KBM-7 (cell line): ENCODE measurements at places on chromosomes 3 and 15.

DNA sequence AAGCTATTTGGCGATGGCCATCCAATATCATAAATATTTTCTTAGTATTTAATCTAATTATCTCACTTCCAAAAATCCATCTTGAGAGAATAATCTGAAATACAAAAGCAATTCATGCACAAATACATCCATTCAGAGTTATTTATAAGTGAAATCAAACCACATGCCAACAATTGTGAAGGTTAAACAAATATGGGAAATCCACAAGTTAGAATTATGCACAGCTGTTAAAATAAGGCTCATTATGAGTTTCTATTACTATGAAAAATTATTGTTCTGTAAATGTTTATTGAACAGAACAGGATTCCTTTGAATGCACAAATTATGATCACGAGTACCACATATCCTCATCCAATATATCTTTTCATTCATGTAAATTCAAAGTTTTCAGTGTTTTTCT, 267.7 kb downstream of the PLOD2 start:
- DNase-seq, result no peak

- no peak for DNase-seq
Measured at GRCh38 chr3:10279384-10280176, 13.2 kb downstream of the GHRL start.

DNA sequence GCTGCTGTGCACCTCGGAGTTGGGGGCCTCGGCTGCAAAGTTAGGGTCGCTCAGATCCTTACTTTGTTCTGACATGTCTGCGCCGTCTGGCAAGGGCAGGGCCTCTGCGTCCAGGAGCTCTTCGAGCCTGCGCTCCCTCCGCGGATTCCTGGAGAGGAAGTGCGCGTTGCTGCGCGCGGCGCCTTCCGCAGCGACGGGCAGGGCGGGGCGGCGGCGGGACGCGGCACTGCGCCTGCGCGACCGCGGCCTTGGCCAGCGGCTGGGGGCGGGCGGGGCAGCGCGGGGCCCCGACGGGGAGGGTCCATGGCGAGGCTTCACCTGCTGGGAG, at the start of gene NDN:
Gene NDN, minus strand, starts transcription at position 163 of the 328 bp plus-strand sequence. Its CDS starts 88 bp downstream, at position 75.
- DNase-seq, result no peak

- no peak for DNase-seq
Measured at GRCh38 chr3:162390891-162391290, 894.3 kb downstream of the OTOL1 start.

- DNase-seq, result no peak
Measured at GRCh38 chr3:58270485-58270884, 32.9 kb downstream of the ABHD6 start.

GRCh38 chr15:27768732-27769475, 330.2 kb downstream of the OCA2 start:
- DNase-seq, result no peak
